Heart left ventricle (tissue), 16 donors: ENCODE measurements at places on chromosomes 6 and 20. TPM values are rescaled to one million over a fixed set of nuclear protein-coding genes. Genes with fewer than 3 reads are reported as not detected.

The HUS1B gene
- 0.43 TPM for total RNA-seq

The MOG gene
- total RNA-seq: 6.8 TPM

The SRC gene
- total RNA-seq: 19.9 TPM

The MAP7 gene
- 1.0 TPM for total RNA-seq

The RPL7L1 gene
- total RNA-seq: 71.1 TPM

The EEF1A2 gene
- 791 TPM for total RNA-seq
